Mucosa of descending colon (tissue), 3 donors: ENCODE measurements at places on chromosomes 16 and 17. TPM values are rescaled to one million over a fixed set of nuclear protein-coding genes. Genes with fewer than 3 reads are reported as not detected.
A peak's percentile ranks its signal among the peaks of the same experiment; 100 is the strongest.

Gene RNF157
- total RNA-seq, result 45.8 TPM

Gene PRAC1
- total RNA-seq, result 180 TPM

Gene IKZF3
- total RNA-seq, result 5.3 TPM

Gene VMO1
- 2.3 TPM for total RNA-seq

Gene UNK
- total RNA-seq, result 24.5 TPM

- DNase-seq, result no peak
Measured at GRCh38 chr16:1381612-1382406, 30.1 kb downstream of the GNPTG start.

DNA sequence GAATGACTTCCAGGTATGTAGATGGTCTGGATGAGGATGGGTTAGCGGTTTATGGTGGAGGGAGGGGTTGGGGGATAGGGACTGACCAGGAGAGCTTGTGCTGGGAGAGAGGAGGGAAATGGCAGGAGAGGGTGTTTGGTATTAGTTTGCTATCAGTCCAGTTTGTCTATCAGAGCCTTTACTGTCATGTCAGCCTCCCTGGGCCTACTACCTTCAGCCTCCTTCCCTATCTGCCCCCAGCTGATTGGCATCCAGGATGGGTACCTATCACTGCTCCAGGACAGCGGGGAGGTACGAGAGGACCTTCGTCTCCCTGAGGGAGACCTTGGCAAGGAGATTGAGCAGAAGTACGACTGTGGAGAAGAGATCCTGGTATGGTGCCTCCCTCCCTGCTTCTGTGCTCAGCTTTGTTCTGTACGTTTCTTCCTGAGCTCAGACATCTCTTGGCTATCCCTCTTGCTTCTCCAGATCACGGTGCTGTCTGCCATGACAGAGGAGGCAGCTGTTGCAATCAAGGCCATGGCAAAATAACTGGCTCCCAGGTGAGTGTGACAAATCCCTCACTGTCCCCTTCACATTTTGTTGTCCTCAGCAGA, 3.8 kb downstream of the EIF5A start:
- no peak for DNase-seq

- no peak for DNase-seq
Measured at GRCh38 chr16:12410837-12411490, 392.7 kb downstream of the CPPED1 start.

DNA sequence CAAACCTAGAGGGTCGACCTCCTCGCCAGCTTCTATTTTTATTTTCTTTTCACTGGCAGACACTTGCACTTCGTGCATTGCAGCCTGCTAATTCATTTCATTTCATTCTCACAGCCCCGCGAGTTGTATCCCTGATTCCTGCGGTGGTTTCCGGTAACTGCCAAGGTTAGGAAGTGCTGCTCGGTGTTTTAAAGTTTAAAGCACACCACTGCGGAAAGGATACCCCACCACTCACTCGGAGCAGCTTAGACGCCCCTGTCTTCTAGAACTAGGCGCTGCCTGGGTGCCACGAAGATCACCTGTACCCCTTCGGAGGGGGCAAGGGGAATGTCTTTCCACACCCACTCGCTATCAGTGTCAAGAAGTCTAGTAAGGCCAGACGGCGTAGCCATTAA, 509 bp downstream of the CNEP1R1 start:
- DNase-seq, result peak; percentile 43

GRCh38 chr17:44024271-44024663, 9.5 kb upstream of the TMEM101 start:
- DNase-seq, result no peak
